ENCODE measurements at places on chromosomes 2 and 18.

- DNase-seq = no peak
Observed at GRCh38 chr2:15808204-15808910, 132.0 kb upstream of the MYCN start.

- no peak for DNase-seq
Observed at GRCh38 chr18:45025089-45025450, 344.4 kb downstream of the SETBP1 start.

DNA sequence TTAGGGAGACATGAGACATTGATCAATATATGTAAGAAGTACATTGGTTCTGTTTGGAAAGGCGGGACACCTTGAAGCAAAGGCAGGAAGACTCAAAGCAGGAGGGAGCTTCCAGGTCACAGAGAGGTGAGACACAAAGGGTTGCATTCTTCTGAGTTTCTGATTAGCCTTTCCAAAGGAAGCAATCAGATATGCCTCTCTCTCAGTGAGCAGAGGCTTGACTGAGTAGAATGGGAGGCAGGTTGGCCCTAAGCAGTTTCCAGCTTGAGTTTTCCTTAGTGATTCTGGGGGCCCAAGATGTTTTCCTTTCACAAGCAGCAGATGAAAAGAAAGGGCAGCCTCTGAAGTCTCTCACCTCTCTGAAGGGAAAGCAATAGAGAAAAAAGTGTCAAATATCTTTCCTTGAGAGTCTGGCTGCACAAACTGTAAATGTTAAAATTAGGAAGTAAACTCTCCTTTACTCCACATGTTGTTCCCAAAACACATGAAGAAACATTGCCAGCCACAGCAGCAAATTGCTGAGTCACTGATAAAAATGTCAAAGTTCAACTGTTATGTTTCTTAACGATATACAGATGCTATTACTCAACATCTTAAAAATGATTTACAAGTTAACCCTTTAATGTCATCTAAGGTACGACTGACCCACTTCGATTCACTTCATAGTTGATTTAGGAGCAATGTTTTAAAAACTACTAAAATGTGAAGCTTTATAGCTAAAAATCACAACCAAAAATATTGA, 40.3 kb downstream of the CYB5A start:
- DNase-seq = no peak

GRCh38 chr2:235904585-235904931, 263.6 kb downstream of the GBX2 start:
- no peak for DNase-seq

- DNase-seq = no peak
Observed at GRCh38 chr2:78686625-78687153, 338.8 kb upstream of the REG3G start.

GRCh38 chr2:191845248-191845715, 1.6 kb downstream of the CAVIN2 start:
- no peak for DNase-seq

DNA sequence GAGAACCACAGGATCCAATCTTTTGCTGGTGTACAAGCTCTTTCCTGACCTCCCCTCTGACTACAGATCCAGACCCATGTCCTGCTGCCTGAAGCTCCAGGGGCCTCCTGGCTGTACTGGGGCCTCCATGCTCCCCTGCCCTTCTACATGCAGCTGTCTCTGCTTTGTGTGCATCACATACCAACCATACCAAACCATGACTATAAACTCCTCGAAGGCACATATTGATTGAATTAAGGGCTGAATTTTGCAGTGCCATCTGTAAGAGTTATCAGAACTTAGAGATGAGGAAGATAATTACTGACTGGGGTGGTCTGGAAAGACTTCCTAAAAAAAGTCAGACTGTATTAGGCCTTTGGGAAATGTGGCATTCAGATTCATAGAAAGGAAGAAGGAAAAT, 139.9 kb upstream of the CXCR4 start:
- DNase-seq = no peak

- no peak for DNase-seq
Observed at GRCh38 chr2:240051697-240052096, 1.6 kb downstream of the OR6B3 start.

DNA sequence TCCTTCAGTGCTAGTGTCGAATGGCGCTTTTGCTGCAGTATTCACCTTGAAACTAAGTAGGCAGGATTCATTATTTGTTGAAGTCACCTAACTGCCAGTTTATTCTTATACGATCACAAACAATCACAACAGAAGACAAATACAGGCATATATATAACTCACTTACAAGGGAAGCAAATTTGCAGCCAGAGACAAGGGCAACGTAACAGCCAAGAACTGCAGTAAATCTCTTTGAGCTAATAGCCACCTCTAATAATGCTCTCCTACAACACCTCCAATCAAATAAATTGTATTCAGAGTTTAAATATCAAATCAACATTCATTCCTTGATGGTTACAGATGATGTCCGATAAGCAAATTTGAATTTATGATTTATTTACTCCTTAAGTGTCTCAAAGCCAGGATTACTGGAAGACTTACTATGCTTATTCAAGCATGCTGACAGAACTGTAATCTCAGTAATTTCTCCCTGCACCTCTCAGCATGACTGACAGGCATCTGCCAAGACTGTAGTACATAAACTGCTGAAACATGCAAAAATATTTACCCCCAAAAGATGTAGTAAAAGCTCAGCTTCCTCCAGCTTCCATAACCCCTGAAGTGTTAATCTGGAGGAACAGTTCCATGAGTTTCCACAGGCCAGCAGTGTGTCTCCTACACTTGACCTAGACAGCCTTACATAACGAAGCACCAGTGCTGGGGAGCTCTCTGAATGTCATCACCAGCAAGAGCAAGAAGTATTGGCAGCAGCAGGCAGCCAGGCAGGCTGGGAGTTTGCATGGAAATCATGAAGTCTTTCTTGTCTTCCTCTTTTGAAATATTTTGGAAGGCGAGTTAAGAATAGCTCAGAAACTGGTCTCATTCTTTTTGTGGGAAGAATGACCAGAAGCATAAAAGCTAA, 20.9 kb upstream of the SCN1A start:
- no peak for DNase-seq

DNA sequence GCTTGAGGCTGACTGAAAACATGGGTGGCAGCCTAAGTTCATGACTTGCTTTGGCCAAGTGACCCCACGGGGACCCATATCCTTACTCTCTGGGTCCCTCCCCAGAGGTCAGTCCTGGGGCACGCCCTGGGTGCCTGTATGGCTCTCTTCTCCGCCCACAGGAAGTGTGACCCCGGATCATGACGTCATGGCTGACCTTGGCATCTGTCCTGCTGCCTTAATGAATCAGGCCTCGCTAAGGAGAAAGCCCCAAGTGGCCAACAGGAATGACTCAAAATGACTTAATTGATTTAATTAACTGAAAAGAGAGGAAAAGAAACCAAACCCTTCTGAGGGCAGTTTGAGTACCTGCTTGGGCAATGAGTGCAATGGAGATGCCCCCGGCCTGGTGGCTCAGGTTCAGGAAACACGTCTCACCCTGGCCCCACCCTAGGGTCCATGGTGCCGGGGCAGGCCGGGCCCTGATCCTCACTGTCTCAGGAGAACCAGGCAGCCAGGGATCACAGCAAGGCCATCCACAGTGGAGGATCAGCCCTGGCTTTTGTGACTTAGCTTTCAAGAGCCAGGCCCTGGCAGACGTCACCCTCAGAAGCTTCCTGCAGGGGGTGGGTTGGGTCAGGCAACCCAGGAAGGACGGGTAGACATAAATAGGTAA, 112.0 kb downstream of the CYP26B1 start:
- no peak for DNase-seq

- no peak for DNase-seq
Observed at GRCh38 chr2:75523313-75524275, 37.1 kb downstream of the EVA1A start.

DNA sequence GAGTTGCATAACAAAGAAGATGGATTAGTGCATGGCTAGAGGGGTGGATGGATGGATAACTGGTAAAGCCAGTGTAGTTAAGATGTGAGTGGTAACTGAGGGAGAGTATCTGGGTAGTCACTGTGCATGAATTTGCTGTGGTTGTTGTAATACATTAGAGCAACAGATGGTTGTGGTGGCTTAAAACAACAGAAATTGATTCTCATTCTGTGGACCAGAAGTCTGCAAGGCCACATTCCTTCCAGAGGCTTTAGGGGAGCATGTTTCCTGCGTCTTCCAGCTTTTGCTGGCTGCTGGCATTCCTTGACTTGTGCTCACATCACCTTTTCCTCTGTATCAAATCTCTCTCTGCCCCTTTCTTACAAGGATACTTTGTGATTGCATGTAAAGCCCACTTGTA, 155.4 kb downstream of the ASB1 start:
- DNase-seq = no peak

DNA sequence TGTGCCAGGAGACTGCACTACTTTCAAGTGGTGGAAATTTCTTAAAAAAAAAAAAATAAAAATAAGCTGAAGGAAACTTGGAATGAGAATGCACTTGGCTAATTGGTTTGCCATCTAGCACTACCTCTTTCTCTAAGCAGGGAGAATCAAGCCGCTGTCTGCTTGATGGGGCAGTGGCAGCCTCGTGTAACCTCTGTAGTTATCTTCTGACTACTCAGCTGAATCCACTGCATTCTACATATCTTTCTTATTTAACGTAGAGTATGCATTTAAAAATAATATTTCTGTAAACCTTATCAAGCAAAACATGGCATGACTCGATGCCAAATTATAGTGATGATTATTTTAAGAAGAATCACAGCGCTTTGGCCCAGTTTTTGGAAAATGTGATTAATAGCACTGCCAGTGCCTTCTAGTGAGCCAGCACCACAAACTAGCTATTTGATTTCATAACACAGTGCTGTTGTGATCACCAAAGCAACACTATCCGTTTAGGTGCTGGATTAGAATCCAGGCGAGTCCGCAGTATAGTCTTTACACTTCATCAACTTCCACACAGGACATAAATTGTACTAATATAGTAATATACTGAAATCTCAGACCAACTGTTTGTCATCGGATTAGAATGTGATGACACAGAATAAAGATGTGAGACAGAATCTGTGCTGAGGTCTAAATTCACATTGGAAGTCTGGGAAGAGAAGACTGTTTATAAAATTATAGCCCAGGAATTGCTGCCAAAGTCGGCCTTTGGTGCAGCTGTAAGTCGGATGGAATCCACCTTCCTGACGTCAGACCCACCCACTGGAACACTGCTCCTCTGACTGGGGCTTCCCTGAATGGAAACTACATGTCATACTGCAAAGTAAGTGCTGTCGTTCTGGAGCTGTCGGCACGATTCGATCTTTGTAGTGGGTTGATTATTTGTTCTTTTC, 136.5 kb upstream of the ETAA1 start:
- DNase-seq = no peak

DNA sequence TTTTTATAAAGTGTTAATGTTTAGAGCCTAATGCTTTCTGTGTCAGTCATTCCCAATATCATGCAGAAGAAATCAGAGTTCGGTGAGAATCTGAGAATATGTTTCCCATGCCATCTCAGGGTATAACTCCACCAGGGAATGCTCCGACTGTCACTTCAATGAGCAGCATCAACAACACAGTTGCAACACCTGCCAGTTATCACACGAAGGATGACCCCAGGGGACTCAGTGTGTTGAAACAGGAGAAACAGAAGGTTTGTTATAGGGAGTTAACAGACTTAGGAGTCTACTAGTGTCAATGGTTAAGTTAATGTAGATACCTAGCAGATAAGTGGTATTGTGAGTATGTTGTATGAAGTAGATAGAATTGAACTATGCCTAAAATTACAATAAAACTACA, 31.0 kb downstream of the VAPA start:
- DNase-seq = no peak

DNA sequence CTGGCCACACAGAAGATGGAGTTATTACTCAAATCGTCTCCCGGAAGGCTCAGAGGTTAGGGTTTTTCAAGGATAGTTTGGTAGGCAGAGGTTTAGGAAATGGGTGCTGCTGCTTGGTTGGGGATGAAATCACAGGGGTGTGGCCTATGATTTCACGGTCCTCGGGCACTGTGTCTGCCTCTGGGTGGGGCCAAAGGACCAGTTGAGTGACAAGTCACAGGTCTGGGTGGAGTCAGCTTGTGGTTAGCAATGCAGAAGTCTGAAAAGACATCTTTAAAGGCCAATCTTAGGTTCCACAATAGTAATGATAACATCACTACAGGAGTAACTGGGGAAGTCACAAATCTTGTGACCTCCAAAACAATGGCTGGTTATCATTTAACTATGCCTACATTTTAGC, 387.8 kb downstream of the ZNF521 start:
- no peak for DNase-seq

DNA sequence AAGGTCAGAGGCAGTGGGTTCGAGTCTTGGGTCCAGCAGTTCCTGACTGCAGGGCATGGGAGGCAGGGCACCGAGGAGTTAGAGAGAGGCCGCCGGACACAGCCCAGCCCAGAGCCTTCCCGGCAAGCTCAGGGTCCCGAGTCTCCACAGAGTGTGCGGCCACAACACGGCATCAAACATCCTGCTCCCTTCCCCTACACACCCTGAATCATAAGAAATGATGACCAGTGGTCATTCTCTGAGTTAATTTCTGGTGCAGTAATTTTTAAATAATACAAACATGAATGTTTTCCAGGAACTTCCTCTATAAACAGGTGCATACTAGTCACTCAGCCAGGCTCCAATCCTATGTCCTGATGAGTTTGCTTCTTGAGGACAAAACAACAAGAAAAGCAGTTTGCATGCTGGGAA, 118.0 kb downstream of the PXDN start:
- DNase-seq = no peak

GRCh38 chr2:119255760-119256581, 32.3 kb downstream of the STEAP3 start:
- DNase-seq = no peak

DNA sequence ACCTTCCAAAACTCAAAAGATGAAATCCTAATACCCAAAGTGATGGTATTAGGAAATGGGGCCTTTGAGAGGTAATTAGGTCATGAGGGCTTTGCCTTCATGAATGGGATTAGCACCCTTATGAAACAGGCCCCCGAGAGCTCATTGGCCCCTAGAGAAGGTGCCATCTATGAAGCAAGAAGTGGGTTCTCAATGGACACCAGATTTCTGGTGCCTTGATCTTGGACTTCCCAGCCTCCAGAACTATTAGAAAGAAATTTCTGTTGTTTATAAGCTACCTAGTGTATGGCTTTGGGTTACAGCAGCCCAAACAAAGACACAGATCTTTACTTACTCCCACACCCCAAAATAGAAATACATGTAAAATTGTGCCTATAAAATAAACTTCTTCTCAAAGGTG, 45.4 kb downstream of the SOCS6 start:
- no peak for DNase-seq
